ENCODE measurements at places on chromosomes 7 and 10.

- DNase-seq: no peak
Measured at GRCh38 chr10:126663880-126664279, 6.6 kb downstream of the C10orf90 start.

DNA sequence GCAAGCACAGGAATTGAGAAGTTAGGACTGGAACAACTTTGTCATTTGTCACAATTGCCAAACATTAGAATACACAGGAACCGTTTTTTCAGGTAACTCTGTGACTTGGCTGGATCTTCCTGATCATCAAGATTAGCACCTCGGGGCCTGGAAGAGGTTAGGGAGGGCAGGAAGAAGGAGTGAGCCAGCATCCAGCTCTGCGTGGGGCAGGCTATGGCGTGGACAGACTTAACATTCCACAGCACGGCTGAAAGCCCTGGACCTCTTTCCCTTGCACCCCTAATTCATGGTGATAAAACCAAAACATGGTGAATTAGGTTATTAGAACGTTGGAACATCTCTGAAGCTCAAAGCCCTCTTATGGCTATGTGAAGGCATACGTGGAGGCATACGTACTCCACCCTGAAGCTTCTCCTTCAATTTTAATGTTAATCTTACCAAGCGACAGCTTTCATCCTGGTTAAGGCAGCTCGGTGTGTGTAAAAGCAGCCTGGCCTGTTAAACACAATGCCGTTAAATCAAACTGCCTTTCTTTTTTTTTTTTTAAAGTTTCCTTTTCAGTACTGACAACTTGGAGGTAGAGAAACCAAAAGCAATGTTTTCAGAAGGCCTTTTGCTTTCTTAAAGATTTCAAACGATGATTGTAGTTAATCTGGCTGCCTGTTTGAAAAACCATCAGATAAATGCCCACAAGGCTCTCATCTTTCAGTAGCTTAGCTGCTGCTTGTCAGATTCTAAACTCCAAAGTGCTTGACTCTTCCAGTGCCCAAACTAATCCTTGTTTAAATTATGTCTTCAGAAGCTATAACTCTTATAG lies 4.5 kb downstream of the GRK5 start:
- no peak for DNase-seq

DNA sequence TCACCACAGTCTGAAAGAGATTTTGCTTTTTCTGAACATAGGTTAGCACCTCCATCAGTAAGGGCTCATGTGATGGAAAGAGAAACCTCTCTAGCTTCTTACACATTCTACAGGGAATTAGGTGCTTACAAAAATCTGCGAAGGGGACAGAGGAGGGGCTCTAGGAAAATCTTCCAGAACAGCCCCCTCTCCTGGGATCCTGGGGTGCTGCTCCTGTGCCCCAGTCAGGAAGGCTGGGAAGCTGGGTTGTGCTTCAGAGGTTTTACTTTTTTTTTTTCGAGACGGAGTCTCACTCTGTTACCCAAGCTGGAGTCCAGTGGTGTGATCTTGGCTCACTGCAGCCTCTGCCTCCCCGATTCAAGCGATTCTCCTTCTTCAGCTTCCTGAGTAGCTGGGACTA lies 7.5 kb upstream of the FAM171A1 start:
- DNase-seq: no peak

GRCh38 chr10:1297566-1298301 lies 241.5 kb downstream of the WDR37 start:
- DNase-seq: no peak

Data from myocyte (in vitro differentiated cells).